Type B pancreatic cell (in vitro differentiated cells): ENCODE measurements at places on chromosomes 11 and 22.

GRCh38 chr11:3157381-3158130 is 7.6 kb downstream of the OSBPL5 start:
- DNase-seq, result no peak

DNA sequence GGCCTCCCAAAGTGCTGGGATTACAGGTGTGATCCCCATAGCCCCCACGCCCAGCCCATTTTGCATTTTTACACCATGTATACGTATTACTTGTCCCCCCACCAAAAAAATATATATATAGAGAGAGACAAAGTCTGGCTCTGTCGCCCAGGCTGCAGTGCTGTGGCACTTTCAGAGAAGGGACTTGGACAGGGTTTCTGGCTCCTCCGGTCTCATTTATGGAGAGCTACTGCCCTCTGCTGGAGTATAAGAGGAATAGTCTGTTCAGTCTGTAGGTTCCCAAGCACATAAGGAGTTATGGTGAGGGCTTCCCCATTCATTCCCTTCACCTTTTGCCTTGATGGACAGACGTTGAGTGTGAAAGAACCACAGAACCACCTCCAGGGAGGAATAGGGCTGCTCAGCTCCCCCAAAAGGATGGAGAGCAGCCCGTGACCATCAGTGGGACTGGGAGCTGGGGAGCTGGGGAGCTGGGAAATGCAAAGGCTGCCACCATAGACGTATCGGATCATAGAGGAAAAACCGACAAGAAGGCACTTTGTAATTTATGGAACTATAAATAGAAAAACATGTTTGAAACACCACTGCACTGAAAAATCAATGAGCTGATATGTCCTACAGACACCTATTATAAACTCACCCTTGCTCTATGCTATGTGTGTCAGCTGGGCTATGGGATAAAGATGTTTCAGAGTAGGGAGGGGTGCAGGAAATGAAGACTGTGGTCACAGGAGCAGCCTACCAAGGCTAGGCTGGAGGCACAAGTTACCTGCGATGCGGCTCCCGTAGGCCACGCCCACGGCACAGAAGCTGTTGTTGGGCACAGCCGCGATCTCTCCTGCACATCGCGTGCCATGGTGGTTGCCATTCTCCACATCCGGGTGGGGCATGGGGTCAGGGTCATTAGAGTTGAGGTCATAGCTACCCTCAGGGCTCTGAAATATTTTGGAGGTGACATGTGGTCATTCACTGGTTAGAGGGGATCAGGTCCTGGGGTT is 5.2 kb downstream of the PCSK7 start:
- no peak for DNase-seq

GRCh38 chr11:64546600-64546999 is 44.4 kb upstream of the SLC22A12 start:
- DNase-seq, result no peak

GRCh38 chr11:130819625-130820024 is 96.7 kb downstream of the SNX19 start:
- DNase-seq, result no peak

- no peak for DNase-seq
These were observed 18.8 kb upstream of the P4HA3 start for GRCh38 chr11:74330075-74330858.

GRCh38 chr11:129404731-129405130 is 29.1 kb downstream of the BARX2 start:
- no peak for DNase-seq

DNA sequence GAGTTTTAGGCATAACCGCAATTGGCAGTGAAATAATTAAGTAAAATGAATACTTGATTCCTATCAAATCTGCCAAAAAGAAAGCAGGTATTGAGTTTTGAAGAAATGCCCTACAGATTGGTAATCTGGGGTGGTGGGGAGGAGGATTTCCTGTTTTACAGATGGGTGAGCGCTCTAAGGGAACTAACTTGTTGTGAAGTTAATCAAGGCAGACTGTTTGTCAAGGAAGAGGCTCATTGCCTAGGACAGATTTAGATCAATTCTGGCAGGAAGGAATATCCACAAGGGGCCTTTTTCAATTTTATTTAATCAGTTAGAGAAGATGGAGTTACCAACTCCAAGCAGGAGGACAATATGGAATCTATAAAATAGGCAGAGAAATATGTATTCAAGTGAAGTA is 271.5 kb upstream of the CCDC90B start:
- DNase-seq, result no peak

GRCh38 chr11:59666969-59667368 is 1.9 kb downstream of the PATL1 start:
- no peak for DNase-seq

GRCh38 chr11:63907063-63907462 is 9.9 kb downstream of the RCOR2 start:
- no peak for DNase-seq

DNA sequence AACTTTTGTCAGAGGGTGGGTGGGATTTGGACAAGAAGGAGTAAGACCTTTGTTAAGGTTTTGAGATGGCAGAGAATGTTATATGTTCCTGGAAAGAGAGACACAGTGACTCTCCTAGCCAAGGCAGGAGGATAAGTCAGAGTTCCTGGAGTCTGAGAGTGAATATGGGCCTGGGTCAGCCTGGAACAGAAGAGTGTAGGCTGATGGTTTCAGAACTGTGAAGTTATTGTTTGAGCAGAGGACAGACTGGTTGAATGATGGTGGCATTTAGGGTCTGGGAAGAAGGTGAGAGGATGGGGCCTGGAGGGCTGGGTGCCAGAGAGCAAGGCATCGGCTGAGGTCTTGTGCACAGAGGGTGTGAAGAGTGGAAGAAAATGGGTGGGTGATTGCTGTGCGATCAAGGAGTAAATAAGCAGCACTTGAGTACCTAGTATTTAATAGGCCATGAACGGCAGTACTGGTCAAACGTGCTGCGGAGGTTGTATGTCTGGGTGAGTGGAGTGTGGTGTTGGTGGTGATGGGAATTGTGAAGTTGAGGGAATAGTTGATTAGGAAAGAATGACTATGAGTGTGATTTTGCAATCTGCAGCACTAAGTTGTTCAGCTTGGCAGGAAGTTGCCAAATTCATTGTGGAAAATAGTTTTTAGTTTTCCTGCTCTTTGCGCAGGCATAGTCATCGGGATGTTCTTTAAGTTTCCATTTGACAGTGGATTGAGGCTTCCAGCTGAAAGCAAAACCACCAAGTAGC is 1.8 kb downstream of the PANX1 start:
- DNase-seq, result no peak

GRCh38 chr11:5137014-5137413 is 1.1 kb downstream of the OR52A5 start:
- DNase-seq, result no peak

DNA sequence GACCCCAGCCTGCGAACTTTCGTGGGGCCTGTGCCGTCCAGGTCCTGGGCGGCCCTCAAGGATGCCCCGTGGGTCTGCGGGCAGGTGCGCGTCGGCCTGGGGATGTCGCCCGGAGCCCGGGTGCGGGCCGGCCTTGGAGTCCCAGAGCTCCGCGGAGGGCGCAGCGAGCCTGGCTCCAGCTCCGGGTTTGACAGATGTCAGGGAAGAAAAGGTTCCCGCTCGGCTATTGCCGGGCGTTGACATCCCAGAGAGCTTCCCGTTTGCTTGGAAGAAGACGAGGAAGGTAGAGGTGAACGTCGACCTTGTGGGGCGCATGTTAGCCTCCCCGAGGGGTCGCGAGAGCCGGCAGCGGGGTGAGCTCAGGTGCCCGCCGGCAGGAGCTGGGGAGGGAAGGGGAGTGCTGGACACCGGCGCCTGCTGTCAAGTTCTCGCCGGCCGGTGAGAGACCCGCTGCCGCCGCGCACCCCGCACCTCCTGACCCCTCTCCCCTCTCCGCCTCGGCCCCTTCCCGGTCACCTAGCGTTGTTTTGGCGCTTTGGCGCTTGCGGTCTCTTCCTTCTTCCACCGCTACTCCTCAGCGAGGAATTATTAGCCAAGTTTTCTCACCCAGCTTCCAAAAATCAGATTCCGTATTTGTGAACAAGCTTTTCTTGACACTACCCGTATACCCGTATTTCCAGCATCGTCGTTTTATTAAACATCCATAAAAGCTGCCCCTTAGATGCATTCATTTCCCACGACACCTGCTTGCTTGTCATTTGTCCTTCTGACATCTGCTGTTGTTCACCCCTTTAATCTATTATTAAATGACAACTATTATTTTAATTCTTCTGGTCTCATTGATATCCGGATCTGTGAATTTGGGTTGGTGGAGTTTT is 1.3 kb downstream of the BMAL1 start:
- no peak for DNase-seq

GRCh38 chr11:2584434-2584811 is 115.4 kb downstream of the KCNQ1OT1 start:
- no peak for DNase-seq

DNA sequence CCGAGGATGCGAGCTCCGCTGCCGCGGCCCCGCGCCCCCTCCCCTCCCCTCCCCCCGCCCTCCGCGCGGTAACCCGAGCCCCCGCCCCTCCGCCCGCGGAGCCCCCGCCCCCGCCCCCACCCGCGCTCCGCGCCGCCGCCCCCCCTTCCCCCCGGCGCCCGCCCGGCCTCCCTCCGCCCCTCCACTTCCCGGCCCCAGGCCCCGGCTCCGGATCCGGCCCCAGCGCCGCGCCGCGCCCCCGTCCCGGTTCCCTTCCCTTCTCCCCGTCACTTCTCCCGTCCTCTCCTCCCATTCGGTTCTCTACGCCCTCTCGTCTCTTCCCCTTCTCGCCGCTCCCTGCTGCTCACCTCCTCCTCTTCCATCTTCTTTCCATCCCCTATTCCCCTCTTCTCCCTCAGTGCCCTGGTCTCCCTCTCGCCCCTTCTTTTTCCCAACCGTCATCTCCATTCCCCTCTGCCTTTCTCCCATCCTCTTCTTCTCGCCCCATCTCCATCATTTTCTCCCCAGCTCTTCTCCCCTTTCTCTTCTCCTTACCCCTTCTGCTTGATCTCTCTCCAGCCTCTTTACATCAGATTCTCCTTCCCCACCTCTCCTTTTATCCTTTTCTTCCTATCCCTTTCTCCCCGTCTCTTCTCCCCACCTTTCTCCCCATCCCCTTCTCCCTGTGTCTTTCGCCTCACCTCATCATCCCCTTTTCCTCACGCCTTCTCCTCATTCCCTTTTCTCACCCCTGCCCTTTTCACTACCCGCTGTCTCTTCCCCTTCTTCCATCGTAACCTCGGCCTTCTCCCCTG is at the start of gene DCHS1:
DCHS1 (minus strand) TSS at position 20 of the 794 bp plus-strand sequence. CDS start 14,196 bp downstream, outside the sequence.
- DNase-seq, result peak; percentile 80

DNA sequence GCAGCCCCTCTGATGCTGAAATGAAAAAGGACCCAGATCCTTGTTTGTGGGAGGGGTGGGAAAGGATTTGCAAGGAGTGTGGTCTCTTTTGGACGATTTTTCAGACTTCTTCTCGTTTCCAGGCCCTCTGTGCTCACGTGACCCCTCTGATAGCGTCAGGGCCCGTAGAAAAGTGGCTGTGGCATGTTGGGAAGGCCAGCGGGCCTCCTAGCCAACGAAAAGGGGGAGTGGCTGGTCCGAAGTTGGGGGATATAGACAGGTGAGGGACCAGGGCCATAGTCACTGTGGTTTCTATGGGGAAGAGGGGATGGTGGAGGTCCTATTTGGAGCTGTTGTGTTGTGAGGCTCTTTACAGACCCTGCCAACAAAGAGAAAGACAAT is 6.6 kb downstream of the PARVB start:
- DNase-seq, result no peak

DNA sequence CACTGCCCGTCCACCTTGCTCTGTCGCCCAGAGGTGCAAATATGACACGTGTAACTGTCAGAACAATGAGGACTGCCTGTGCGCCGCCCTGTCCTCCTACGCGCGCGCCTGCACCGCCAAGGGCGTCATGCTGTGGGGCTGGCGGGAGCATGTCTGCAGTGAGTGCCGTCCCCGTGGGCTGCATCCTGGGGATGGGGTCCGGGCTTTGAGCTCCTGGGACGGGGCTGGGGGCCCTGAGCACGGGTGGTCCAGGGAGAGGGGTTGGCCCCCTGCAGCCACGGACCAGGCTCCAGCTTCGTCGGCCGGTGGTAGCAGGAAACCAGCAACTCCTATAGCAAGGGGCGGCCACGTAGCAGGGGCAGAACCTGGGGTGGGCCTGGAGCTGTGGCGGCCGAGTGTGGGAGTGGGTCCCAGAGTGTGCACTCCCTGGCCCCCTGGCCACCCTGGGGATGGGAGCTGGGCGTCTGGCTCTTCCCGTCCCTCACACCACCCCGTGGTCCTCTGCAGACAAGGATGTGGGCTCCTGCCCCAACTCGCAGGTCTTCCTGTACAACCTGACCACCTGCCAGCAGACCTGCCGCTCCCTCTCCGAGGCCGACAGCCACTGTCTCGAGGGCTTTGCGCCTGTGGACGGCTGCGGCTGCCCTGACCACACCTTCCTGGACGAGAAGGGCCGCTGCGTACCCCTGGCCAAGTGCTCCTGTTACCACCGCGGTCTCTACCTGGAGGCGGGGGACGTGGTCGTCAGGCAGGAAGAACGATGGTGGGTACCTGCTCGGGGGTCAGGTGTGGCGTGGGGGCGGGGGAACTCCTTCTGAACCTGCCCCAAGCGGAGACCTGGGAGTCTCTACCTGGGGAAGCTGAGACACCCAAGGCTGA is 10.1 kb downstream of the MUC2 start:
- DNase-seq, result no peak

DNA sequence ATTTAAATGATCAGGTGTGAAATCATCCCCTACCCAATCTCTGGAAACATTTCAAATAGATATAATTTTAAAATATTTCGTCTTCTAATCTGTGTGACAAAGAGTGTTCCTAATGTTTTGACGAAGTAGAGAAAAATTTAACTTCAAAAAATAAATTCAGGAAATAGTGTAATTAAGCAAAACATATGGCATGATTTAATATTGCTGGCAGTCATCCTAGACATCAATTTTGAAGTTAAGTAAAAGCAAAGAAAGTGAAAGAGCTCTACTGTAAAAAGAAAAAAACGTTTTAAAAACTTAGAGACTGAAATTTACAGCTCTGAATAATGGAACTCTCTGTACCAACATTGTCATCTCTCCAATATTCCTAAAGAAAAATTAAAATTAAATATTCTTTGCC is 1062.3 kb downstream of the LRRC4C start:
- no peak for DNase-seq

- no peak for DNase-seq
These were observed 121.5 kb downstream of the ST3GAL4 start for GRCh38 chr11:126476977-126477376.

DNA sequence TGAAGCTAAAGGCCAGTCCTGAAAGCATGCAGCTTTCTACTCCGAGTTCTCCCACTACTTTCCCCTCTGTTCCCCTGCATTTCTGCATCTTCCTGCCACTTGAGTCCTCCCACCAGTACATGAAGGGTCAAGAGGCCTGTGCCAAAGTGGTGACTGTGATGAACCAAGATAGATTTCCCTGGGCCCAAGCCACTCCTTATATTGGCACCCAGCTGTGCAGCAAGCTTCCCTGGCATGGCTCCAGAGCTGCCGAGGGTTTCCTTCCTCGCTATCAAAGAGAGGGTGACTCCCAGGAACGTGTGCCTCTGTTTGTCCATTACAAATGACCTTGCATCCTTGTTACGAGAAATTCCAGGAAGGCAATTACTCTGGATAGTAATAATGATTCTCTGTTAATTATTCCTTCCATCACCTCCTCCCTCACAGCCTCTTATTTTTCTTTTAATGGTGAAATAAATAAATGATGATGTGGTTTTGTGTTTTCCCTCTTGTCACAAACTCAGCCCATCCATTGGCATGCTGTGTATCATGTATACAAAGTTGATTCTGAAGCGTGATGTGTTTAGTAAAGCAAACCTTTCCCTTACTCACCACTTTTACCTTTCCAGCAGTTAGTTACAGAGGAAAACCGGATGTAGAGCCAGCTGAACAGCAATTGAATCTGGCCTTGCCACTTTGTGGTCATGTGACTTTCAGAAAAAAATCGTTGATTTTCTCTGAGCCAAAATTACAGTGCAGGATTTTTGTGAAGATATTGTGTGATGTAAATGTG is 8.3 kb downstream of the SRSF8 start:
- DNase-seq, result no peak

- no peak for DNase-seq
These were observed 8.4 kb downstream of the CBX6 start for GRCh38 chr22:38863531-38864131.
